ENCODE measurements at places on chromosomes 16 and 17.

DNA sequence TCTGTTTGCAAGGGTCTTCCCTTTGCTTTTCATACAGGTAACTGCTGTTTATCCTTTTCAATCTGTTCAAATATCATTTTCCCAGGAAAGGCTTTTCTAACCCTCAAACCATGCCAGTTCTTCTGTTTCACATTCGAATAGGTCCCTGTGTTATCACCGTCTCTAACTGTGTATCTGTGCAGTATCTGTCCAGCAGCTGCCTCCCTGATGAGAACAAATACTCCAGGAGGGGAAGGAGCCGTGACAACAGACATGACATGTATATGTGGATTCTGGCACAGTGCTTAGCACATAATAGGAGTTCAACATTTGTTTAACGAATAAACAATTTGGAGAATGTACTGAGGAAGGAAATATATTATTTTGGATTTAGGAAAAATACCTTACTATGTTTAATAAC is 95.7 kb downstream of the STX8 start:
- no peak for DNase-seq

- no peak for DNase-seq
Measured at GRCh38 chr16:89019511-89019910, 42.5 kb upstream of the CBFA2T3 start.

GRCh38 chr17:35846055-35846809 is 22.5 kb downstream of the HEATR9 start:
- no peak for DNase-seq

DNA sequence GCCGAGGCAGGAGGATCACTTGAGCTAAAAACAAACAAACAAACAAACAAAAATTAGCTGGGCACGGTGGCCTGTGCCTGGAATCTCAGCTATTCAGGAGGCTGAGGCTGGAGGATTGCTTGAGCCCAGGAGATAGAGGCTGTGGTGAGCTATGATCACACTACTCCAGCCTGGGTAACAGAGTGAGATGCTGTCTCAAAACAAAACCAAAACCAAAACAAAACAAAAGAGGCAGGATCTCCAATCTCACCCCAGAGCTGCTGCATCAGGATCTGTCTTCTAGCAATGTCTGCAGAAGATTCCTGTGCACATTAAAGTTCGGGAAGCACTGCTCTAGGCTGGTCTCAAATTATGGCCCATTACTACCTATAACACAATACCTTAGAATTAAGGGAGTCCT is 43.1 kb downstream of the MAP2K6 start:
- DNase-seq = no peak

GRCh38 chr16:4511441-4512082 is 27.0 kb downstream of the CDIP1 start:
- DNase-seq = no peak

DNA sequence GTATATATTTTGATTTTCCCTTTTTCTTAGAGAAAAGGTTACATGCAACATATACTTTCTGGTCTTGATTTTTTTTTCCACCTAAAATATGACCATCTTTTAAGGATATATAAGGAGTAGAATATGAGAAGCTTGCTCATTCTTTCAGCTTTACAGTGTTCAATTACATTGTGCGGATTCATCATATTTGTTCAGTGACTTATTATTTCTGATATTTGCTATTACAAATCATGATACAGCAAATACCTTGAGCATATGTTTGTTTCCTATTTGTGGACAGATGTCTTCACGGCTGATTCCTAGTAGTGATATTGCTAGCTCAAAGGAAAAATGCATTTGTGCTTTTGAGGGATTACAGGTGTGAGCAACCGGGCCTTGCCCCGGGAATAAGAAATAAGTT is 18.1 kb downstream of the KATNIP start:
- no peak for DNase-seq

GRCh38 chr17:59423137-59423724 is 91.8 kb downstream of the YPEL2 start:
- no peak for DNase-seq

DNA sequence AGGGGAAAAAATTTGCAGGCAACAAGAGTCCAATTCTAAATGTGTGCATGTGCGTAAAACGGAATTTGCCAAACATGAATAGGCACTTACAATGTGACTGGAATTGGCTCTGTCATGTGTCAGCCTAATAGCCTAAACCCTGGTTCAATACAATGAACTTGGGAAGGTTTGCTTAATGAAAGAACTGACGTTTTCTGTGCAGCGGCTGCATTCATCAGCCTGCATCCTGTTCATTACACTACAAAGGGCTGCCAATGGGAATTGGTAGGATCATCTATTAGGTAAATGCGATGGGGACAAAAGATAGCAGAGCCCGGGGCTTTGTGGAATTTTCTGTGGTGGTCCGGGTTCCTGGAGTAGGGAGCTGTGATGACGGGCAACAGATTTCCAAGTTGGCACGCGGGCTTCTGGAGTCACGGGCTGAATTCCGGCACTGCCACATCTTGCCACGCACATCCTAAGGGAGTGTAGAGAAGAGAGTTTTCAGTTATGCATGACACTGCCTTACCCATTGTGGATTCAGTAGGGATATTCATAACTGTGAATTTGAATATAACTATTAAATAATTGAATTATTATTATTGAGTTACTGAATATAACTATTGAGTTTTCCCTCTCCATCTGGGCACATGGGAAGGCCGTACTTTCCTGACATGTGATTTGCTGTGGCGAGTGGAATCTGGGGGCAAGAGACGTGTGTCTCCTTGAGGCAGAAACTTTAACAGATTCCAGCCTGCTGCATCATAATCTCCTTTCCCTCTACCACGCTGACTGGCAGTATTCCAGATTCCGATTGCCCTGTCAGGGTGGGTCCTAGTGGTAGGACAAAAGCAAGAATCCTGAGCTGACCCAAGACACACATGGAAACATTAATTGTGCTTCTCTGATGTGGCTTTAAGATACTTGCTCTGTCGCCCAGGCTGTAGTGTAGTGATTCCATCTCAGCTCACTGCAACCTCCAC is 565.6 kb downstream of the WWOX start:
- DNase-seq = no peak

DNA sequence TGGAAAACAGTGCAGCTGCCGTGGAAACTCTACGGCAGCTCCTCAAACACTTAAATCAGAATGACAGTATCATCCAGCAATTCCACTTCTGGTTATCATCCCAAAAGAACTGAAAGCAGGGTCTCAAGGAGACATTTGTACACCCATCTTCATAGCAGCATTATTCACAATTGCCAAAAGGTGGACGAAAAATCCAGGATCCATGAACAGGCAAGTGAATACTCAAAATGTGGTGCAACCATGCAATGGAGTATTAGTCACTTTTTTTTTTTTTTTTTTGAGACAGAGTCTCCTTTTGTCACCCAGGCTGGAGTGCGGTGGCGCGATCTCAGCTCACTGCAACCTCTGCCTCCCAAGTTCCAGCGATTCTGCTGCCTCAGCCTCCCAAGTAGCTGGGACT is 10.6 kb upstream of the AATK start:
- DNase-seq = no peak

DNA sequence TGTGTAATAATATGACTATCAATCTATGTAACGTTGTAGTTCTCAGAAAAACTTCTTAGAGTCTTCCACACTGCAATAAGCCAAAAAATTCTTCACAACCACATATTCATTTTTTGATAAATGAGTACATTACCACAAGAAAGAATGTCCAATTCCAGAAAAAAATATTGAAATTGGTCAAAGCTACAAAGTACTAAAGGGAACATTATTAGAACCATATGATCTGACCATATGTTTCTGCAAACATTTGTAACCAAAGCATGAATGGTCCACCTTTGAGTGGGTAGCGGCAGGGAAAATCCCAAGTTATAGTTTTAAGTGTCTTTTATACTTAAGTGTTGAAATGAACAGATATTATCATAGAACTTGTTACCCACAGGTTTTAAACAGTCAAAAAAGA is 71.7 kb upstream of the NACA2 start:
- no peak for DNase-seq

DNA sequence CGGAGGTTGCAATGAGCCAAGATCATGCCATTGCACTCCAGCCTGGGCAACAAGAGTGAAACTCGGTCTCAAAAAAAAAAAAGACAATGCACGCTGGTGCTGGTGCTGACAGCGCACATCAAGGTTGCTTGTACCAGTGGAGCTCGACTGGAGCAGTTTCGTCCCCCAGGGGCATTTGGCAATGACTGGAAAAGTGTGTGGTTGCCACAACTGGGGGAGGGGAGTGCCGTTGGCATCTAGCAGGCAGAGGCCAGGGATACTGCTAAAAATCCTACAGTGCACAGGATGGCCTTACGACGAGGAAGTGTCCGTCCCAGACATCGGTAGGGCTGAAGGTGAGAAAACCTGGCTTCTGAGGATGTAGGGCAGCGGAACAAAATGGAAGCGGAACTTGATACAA is 2.4 kb downstream of the MEAK7 start:
- DNase-seq = no peak

GRCh38 chr17:30369995-30370394 is 8.7 kb upstream of the CPD start:
- no peak for DNase-seq

- no peak for DNase-seq
Measured at GRCh38 chr17:27818401-27819105, 18.2 kb upstream of the NOS2 start.

DNA sequence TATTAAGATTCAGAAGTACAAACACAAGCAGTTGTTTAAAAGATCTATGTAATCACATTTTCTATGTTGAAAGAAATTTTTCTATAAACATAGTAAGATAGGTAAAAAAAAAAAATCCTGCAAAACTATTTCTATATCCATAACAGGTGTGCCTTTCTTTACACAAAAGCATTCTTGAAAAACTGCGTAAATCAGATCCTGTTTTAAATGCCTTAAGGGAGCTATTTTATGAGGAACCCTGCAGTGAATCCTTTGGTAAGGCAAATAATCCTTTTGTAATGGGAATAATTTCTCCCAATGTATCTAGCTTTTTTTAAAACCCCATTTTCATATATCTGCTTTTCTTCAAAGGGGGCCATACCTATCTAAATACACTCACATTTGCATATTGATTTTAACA is 157.3 kb downstream of the AATF start:
- DNase-seq = no peak

Measured in stimulated activated CD4-positive, alpha-beta T cell treated with anti-CD3 and anti-CD28 coated beads, Interleukin-2, amount 100 ng/mL, for 4 hours (primary cell).